Astrocyte of the spinal cord (primary cell): ENCODE measurements at places on chromosomes 11 and 22.

- peak; percentile 5 for DNase-seq
Measured at GRCh38 chr11:44817207-44817949, 90.6 kb downstream of the TSPAN18 start.

- DNase-seq, result peak; percentile 44
Measured at GRCh38 chr11:128804481-128804880, 62.6 kb downstream of the KCNJ1 start.

DNA sequence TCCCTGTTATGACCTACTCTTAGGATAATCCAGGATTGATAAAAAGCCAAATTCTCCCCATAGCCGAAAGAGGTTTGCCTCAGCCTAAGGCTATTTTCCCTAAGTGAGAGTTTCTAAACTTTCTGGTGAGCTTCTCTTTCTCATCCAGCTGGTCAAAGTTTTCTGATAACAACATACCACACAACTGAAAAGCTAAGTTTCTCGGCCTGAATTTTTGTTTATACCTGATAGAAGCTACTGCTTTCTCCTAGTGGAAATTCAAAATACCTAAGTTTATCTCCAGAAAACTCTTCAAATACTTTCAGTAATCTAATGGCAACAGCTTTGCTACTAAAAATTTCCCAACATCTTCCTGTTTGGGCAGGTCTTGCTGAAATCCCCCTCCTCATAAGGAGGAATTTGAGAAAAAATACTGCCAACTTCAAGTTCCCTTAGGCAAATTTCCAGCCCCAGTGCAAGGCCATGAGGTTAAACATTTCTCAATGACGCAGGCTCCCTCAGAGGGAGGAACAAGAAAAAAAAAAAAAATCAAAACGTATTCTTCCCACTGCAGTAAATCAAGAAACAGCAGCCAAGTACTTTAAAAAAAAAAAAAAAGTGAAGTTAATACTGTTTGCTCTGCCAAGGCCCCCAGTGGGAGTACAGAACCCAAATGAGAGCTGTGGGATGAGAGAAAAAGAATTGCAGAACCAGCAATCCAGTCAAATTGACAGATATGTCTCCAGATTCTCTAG is 127.0 kb downstream of the MRTFA start:
- DNase-seq, result peak; percentile 92

DNA sequence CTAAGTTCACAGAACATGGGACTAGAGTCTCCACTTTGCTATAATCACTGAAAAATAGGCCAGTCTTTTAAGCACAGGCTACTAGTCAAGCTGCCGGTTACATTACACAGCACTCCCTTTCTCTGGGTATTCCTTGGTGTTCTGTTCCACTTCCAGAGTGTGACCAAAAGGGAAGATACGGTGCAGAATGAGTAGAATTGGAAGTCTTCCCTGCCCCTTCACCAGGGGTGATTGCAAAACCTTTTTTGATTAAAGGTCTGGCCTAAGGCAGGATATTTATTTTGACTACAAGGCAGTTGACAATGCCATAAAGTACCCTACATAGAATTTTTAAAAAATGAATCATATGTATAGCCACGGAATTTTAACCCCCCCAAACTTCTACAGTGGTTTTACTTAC is 59.6 kb upstream of the ADORA2A start:
- DNase-seq, result no peak

- DNase-seq, result peak; percentile 83
Measured at GRCh38 chr22:31173386-31174145, 13.6 kb downstream of the RNF185 start.
